ENCODE measurements at places on chromosomes 1 and 21.

DNA sequence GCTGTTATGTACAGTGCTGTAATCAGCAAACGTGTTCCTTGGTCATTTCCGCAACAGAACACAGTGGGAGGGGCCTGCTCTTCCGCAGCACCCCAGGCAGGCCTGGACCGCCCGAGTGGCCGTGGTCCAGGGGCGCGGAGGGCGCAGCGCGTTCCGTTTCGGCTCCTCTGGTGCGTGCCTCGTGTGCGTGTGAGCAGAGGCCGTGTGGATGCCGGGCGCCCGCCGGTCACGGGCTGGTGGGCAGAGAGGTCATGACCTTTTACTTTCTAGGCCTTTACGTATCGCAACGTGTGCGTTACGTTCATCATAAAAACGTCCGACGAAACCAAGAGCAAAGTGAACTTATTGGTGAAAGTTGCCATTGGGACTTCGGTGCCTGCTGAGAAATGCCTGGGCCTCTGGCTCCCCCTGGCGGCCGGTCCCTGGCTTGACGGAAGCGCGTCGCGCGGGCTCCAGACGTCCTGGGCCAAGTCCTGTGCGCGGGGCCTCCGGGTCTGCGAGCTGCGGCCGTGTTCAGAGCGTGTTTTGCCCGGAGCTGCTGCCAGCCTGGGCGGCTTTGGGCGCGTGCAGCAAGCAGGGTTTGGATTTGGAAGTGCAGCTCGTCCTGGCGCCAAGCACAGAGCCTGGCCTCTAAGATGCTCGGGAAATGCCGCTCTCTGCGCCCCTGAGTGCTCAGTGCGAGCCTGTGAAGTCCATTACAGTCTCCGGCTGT, 34.4 kb downstream of the COL18A1 start:
- DNase-seq: peak; percentile 74

DNA sequence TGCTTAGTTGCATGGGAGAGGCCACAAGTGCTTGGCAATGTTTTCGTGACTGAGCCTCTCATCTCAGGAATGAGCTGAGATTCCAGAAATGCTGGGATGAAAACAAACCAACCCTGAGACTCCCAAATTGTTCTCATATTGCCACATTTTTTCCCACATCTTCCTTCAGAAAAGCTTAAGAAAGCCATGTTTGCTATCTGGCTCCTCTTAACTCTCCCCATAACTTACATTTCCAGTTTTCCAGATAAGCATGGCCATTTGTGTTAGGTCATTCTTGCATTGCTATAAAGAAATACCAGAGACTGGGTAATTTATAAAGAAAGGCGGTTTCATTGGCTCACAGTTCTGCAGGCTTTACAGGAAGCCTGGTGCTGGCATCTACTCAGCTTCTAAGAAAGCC, 17.2 kb downstream of the DSCAM start:
- no peak for DNase-seq

- no peak for DNase-seq
These were observed 8.2 kb upstream of the AVPR1B start for GRCh38 chr1:206125346-206125745.

GRCh38 chr1:7268983-7269382, 483.7 kb downstream of the CAMTA1 start:
- no peak for DNase-seq

DNA sequence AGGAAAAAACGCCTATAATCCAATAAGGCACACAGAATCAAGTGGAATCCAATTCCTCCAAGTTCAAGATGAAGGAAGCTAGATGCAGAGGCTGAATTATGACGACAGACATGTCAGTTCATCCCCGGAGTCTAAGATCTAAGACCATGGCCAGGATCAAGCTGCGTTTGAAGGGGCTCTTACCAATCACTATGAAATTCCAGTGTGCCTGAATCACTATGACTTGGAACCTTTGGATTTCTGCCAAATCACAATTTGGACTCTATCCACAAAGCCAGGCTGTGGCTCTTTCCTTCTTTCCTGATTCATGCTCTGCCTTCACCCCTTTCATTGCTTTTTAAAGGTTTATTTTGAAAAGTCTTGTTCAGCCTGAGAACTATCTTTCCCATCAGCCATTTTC, 17.1 kb downstream of the OLIG2 start:
- no peak for DNase-seq

All from stimulated activated naive B cell treated with anti-CD40 and anti-IgM and Interleukin-4, amounts not matched to agents 10 μg/mL and 1 μg/mL and 100 μg/mL, for 72 hours (primary cell).